ENCODE measurements at places on chromosomes 7 and 10. TPM values are rescaled to one million over a fixed set of nuclear protein-coding genes. Genes with fewer than 3 reads are reported as not detected.

BBS9 gene
- 4.3 TPM for total RNA-seq

FAM131B gene
- total RNA-seq: 0.37 TPM

PON3 gene
- total RNA-seq: not detected

GRCh38 chr7:46811529-46811928 lies 770.4 kb downstream of the TNS3 start:
- H3K36me3 ChIP-seq: no peaks in the 10 kb centered on the region
- no peak for DNase-seq
- H3K27ac ChIP-seq: no peak overlapping the region
- H3K4me1 ChIP-seq: no peaks in the 10 kb centered on the region
- H3K27me3 ChIP-seq: no peaks in the 10 kb centered on the region

GRCh38 chr10:23051855-23052331 lies 43.5 kb upstream of the MSRB2 start:
- H3K36me3 ChIP-seq: no peaks in the 10 kb centered on the region
- no peak overlapping the region for H3K4me3 ChIP-seq
- no peak overlapping the region for H3K27ac ChIP-seq
- no peaks in the 10 kb centered on the region for H3K4me1 ChIP-seq
- H3K27me3 ChIP-seq: peaks cover 10% of the 10 kb centered on the region

- no peak overlapping the region for H3K4me3 ChIP-seq
- no peak for DNase-seq
- no peak overlapping the region for H3K27ac ChIP-seq
- no peaks in the 10 kb centered on the region for H3K4me1 ChIP-seq
- H3K36me3 ChIP-seq: no peaks in the 10 kb centered on the region
Observed at GRCh38 chr10:108360187-108360586, 1195.7 kb upstream of the SORCS1 start.

DNA sequence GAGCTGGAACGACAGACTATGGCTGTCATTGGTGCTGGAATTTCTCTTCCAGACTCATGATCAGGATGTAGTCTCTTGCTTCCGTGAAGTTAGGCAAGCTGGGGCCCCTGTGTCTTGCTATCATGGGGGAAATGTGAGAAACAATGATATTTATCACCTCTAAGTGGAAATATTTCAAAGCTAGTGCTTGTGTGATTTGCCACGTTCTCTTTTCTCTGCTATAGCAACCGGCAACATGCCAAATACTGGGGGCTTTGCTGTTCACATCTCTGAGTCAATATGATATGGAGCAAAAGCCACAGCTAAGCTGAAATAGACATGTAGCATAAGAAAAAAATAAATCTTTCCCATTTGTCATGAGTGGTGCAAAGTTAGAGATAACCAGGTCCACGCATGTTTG lies 668.2 kb upstream of the IGFBP3 start:
- no peak overlapping the region for H3K4me3 ChIP-seq
- no peak overlapping the region for H3K27ac ChIP-seq
- no peak for DNase-seq
- no peaks in the 10 kb centered on the region for H3K4me1 ChIP-seq

- H3K4me3 ChIP-seq: no peak overlapping the region
- no peaks in the 10 kb centered on the region for H3K4me1 ChIP-seq
- H3K27me3 ChIP-seq: no peaks in the 10 kb centered on the region
- DNase-seq: no peak
- peaks cover 5% of the 10 kb centered on the region for H3K36me3 ChIP-seq
- H3K27ac ChIP-seq: no peak overlapping the region
Observed at GRCh38 chr7:35012160-35012559, 25.1 kb downstream of the DPY19L1 start.

- no peaks in the 10 kb centered on the region for H3K36me3 ChIP-seq
- no peak overlapping the region for H3K27ac ChIP-seq
- no peaks in the 10 kb centered on the region for H3K4me1 ChIP-seq
Observed at GRCh38 chr7:134820778-134821177, 41.3 kb downstream of the CALD1 start.

GRCh38 chr7:26948617-26949118 lies 84.3 kb upstream of the SKAP2 start:
- H3K4me1 ChIP-seq: no peaks in the 10 kb centered on the region
- H3K27me3 ChIP-seq: peaks cover 13% of the 10 kb centered on the region
- H3K27ac ChIP-seq: no peak overlapping the region

GRCh38 chr10:17033529-17034260 lies 95.9 kb downstream of the CUBN start:
- H3K27ac ChIP-seq: no peak overlapping the region
- DNase-seq: peak; percentile 60
- H3K4me1 ChIP-seq: peaks cover 42% of the 10 kb centered on the region
- H3K27me3 ChIP-seq: peaks cover 2% of the 10 kb centered on the region
- H3K4me3 ChIP-seq: no peak overlapping the region
